ENCODE measurements at places on chromosomes 7 and 10.

- DNase-seq = no peak
Observed at GRCh38 chr7:128349466-128349825, 5.7 kb upstream of the RBM28 start.

DNA sequence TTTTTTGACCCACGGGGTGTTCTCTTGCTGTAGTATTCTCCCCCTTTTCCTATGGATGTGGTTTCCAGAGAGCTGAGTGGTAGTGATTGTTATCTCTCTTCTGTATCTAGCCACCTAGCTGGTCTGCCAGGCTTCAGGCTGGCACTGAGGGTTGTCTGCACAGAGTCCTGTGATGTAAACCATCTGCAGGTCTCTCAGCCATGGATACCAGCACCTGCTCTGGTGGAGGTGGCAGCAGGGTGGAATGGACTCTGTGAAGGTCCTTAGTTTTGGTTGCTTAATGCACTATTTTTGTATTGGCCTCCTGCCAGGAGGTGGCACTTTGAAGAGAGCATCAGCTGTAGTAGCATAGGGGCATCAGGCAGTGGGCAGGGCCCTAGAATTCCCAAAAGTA, 851 bp downstream of the HYAL4 start:
- no peak for DNase-seq

GRCh38 chr10:47339759-47340607, 8.2 kb upstream of the RBP3 start:
- no peak for DNase-seq

GRCh38 chr7:151089893-151090730, 3.8 kb downstream of the AGAP3 start:
- DNase-seq = no peak

- DNase-seq = peak; percentile 19
Observed at GRCh38 chr10:132162021-132162531, 24.7 kb upstream of the DPYSL4 start.

DNA sequence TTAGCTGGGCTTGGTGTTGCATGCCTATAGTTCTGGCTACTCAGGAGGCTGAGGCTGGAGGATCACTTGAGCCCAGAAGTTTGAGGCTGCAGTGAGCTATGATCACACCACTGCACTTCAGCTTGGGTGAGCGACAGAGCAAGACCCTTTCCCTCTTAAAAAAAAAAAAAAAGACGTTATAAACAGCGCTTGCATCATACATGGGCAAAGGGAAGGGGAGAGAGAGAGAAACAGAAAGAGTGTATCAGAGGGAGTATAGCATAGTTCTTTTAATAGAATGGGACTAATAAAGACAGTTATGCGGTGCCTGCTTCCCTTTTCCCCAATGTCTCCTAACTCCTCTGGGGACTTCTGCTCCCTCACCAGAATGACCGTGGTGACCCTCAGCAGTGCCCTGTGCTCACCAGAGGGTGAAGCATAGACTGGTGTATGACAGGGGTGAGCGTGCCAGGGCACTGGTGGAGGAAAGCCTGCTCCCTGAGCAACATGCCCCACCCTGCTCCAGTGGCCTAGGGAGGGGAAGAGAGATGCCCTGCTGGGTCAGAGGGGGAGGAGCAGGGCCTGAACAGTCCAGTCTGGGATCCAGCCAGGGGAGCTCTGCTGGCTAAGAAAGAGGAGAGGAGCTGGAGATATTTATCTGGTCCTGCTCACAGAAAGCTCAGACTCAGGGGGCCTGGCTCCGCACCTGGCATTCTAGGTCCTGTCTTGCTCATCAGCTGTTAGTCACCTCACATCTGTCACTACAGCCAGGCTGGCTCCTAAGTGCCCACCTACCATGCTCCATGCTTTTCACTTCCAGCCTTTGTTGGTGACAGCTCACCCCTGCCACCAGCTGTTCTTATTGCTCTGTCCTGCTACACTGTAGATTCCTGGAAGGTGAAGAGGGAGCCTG, 2.2 kb downstream of the PDZD7 start:
- no peak for DNase-seq

GRCh38 chr7:28850699-28851098, 107.4 kb downstream of the TRIL start:
- DNase-seq = no peak

DNA sequence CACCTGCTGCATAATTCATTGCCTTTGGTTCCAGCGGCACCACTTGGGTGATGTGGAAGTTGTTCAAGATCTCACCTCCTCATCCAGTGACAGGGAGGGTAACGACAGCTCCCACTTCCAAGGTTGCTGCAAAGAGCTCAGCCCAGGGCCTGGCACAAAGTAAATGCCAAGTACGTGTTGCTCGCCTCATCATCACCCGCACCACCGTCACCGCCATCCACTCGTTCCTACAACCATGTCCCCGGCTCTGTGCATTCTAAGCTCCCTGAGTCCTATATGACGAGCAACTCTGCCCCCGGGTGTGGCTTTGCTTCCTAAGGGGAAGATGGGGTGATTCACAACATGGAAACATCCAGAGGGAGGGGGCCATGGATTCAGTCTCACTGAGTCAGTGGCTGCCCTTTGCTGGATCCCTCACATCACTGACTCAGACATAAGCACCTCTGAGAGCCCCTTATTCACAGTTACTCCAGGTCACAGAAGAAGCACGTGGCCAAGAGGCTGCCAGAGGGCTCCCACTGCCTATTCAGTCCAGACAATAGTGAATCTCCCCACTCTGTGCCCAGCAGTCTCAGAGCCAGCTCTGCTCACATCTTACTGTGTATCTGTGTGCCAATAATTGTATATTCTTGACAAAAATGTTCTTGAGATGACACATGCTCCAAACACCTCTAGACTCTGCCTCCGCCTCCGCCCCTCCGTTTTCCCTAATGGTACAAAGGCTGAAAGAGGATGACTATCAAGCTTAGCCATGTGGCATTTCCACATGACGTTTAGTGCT, 159.1 kb downstream of the GFRA1 start:
- no peak for DNase-seq

- no peak for DNase-seq
Observed at GRCh38 chr10:88528201-88528600, 54.9 kb downstream of the RNLS start.

- DNase-seq = peak; percentile 13
Observed at GRCh38 chr10:92184977-92185376, 105.9 kb downstream of the CPEB3 start.

- no peak for DNase-seq
Observed at GRCh38 chr10:71984809-71985388, 20.7 kb downstream of the CHST3 start.

DNA sequence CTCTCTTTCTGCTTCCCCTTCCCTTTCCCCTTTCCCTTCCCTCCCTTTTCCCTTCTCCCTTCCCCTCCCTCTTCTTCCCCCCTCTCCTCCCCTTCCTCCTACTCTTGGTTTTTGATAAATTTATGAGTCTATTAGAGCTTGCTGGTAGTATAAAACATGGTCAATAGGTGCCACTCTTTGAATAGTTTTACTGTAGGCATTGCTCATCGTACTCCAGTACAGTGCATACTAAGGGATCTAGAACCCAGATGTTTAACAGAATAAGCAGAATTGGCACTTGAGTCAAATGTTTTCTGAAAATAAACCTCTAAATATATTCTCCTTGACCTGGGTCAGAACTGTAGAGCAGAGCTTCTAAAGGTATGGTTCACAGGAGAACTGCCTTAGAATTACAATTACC, 126.7 kb downstream of the SORCS3 start:
- DNase-seq = no peak

- no peak for DNase-seq
Observed at GRCh38 chr7:142104550-142105527, 6.7 kb upstream of the MGAM2 start.

- DNase-seq = no peak
Observed at GRCh38 chr10:120691625-120692024, 159.5 kb upstream of the WDR11 start.

DNA sequence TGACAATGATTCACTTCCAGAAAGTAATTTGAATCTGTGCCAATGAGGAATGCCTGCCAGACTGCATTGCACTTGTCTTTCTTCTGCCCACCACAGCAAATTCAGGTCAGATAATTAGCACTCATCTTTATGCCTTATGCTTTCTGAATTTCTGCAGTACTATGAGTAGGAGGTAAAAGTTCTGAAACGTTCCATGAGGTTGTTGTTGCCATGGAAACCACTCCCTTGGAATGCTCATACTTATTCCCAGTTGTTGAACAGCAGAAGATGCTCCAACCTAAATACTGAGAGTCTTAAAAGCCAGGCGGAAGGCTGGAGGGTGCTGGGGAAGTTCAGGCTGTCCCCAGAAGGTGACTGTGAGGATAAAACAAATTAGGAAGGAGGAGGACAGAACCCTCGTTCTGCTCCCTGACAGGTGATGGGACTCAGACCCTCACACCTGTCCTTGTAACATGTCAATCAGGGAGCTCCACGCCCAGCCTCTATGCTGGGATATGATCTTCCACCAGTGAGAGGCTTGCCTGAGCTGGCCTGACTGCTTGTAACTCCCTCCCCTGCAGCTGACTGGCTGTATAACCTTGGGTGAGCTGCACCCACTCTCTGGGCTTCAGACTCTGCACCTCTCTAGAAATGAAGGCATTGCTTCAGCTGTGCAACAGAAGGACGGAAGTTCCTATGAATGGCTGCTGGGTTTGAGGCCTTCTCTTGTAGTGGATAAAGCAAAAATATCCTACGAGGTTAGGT, 554.3 kb upstream of the MGMT start:
- DNase-seq = no peak

DNA sequence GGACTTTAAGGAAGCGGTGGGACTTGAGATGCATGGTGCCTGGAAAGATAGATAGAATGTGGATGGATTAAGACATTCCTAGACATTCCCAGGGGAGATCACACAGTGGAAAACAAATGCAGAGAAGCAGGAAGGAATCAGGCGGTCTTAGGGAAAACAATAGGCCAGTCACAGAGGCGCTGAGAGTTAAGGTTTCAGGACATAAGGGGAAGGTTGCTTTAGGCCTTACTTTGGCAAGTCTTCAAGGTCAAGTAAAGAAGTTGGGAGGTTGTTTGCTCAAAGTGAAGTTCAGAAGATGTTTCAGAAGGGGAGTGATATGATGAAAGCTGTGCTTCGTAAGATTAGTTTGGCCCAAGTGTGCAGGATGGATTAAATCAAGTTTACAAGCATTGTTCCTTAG, 109.4 kb downstream of the SUGCT start:
- no peak for DNase-seq

DNA sequence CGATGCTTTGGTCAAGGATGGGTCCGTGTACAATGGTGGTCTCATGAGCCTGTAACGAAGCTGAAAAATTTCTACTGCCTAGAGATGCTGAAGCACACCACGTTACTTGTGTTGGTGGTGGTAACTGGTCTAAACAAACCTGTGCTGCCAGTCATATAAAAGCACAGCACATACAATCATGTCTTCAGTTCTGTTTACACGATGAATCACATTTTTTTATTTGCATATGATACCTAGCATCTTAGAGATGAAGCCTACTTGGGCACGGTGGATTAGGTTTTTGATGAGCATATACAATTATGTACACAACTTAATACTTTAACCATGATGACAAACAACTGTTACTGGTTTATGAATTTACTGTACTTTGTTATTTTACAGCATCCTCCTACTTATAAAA, 201.0 kb downstream of the ZMYND11 start:
- DNase-seq = no peak

GRCh38 chr7:157497367-157497743, 160.6 kb downstream of the DNAJB6 start:
- no peak for DNase-seq

- DNase-seq = no peak
Observed at GRCh38 chr10:69815104-69815503, 13.4 kb downstream of the COL13A1 start.

DNA sequence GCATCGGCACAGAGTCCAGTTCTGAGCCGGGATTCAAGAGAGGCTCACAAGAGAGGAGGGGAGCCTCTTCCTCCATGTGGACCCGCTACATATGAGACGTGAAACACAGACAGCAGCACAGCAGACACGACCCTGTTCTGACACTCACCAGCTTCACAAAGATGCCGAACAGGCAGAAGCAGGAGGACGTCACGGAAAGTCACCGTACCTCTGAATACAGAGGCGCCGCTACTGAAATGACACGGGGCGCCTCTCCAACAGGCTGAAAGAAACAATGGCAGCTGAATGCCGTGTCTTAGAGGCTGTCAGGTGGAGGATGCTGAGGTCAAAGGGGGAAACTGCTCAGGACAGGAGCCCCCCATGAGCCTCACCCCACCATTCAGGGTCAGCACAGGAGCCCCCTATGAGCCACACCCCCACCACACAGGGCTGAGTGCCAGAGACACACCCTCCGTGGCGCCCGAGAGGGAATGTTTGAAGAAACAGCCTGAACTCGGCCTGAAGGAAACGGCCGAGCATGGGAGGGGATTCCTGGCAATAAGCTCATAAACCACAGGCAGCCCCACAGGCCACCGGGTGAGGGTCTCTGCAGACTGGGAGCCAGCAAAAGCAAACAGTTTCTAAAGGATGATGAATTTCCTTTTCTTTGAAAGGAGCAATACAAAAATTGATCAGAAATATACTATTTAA, 510.3 kb downstream of the PTPRN2 start:
- DNase-seq = peak; percentile 59

GRCh38 chr10:123759501-123760031, 93.4 kb downstream of the GPR26 start:
- no peak for DNase-seq

DNA sequence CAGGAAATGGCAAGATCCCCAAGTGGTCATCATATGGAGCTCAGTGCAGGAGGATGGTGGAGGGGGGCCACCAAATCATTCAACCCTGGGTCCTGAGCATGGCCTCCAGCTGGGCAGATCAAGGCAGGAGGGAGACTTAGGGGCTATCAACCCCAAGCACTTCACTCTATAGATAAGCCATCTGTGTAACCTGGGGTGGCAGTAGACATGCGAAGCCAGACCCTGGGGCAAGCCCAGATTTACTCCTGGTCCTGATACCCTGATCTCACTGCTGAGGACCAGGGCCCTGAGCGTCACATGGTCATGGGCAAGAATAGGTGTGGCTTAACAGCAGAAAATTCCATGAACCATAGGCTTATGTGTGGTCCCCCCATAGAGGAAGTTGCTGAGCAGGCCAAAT, 173.0 kb upstream of the ADCY1 start:
- DNase-seq = no peak

DNA sequence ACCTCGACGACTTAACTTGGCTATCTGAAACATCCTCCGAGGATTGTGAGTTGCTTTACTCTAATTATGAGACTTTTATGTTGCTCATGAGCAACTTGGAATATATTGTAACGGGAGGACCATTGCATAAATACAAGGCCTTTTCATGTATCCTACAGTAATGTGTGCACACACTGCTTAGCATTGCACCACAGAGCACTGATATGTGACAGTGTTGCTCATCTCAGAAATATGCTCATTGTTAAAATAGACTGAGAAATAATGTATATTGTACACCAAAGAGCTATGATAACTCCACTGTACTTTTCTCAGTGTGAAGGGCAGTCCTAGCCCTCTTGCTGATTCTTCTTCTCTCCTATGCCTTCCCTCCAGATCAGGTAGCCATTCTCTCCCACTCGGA, 102.8 kb upstream of the CDK13 start:
- DNase-seq = no peak

- no peak for DNase-seq
Observed at GRCh38 chr7:10913457-10913856, 60.2 kb upstream of the PHF14 start.

- no peak for DNase-seq
Observed at GRCh38 chr10:15954188-15954587, 93.9 kb upstream of the MINDY3 start.

All from NCI-H1092 treated with DMSO at 0.1 percent for 48 hours (cell line).